ENCODE measurements at places on chromosomes 2 and 18.

- DNase-seq, result no peak
These were observed 98.2 kb upstream of the TMEM178A start for GRCh38 chr2:39567507-39567906.

DNA sequence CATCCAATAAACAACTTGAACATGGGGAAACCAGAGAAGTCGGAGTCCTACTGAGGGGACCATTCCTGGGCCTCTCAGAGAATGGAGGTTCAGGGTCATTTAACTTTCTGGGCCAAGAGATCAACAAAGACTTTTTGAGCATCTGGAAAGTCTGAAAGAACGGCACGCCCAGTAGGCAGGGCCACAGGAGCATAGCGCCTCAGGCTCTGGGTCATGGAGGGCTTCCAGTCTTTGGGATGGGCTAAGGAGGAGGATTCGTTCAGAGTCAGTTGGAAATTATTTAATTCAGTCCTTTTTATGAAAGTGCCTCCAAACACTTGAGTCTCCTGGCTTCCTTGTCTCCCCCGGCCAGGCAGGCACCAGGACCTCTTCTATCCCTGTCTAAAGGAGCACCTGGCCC, 101.1 kb upstream of the GLI2 start:
- no peak for DNase-seq

DNA sequence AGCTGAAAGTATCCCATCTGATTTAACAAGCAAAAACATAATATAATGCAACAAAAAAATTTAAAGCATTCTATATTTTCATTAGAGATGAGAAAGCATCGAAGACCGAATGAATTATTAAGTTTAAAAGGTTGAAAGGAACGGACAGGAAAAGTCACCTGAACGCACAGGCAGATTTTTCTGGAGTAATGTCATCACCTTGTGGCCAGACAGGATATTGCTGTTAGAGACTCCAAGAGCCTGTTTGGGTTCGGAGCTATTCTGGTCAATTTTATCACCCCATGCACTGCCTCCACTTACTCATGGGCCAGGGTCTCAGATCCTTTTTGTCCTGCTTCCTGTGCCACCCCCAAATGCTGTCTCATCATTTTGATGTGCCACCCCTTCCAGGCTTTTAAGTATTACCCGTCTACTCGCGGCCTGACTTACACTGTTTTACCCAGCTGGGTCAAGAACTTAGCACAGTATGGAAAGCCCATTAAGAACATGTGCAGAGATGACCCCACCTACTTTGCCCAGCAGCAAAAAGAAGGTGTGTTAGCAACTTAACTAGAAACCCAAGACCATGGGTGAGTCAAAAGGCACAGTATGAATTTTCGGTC, 27.3 kb downstream of the GKN2 start:
- peak; percentile 16 for DNase-seq

DNA sequence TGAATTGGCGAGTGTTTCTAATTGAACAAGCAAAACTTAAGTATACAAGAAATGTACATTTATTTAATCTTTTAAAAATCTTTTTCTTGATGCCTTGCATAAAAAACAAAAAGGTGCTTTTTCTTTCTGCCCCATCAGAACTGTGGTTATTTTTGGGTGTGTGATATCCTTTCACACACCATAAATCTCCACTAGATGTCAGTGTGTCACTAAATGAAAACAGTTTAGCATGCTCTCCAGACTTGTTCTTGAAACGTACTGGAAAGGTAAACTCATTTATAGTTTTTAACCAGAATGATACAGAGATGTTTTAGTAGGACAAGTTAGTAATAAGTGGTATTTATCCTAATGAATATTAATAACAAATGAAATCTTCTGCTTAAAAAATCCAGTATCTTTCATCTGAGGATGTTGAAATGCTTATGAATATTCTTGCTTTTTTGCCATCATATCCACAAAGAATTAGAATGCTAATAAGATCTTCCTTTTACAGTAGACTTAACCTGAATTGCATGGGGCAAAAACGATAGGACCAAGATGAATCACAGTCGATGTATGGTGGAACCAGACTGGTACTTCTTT, 96.8 kb downstream of the UBE2E3 start:
- DNase-seq, result peak; percentile 29

DNA sequence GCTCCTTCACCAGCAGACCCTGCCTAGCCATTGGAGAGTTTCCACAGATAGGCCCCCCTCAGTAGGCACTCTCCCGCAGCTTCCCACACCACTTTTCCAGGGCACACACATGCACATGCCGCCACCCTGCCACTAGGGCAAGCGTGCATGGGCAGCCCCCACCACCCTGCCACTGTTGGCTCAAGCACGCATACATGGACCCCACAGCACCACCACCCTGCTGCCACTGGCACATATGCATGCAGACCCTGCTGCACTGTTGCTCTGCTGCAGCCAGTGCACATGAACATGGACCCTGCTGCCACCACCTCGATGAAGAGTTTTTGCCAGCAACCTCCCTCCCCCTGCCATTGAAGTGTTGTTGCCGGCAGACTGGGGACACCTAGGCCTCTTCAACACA, 154.9 kb downstream of the FTCDNL1 start:
- DNase-seq, result no peak

GRCh38 chr2:215680605-215681598, 245.0 kb upstream of the FN1 start:
- DNase-seq, result peak; percentile 49

GRCh38 chr2:242047963-242048362, 178.4 kb downstream of the RTP5 start:
- DNase-seq, result no peak

DNA sequence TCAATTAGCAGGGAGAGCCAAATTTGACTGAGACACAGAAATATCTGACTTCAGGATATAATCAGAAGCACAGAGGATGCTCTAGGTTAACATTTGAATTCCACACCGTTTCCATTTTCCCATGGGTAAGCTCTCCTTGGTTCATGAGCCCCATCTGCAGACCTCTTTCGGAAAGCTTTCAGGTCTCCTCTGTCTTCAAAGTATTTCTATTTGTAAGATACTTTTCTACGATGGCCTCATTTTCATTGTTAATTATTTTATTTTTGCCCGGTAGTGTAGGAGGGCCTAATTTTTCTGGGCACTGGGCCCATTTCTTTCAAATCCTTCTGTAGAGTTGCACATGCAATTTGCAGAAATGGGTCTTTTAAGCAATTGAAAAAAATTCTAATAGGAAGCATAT, 53.8 kb downstream of the LRPPRC start:
- no peak for DNase-seq

GRCh38 chr18:77366720-77367641, 117.3 kb downstream of the GALR1 start:
- no peak for DNase-seq

DNA sequence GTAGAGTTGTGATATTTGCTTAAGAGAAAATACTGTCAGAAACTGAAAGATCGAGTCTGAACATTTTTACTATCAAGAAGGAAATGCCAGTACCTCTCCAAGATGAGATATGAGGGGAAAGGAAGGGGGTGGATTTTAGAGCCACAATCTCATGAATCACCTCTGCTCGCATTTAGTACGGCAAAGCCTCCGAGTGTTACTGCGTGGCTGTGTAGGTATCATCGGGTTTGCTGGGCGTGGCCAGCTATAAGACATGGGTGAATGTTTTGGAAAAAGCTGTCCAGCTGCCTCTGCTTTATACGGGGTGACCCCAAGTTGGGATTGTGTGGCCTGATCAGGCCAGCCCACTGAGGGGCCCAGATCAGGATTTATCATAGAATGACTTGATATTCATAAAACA, 826.4 kb downstream of the SOCS6 start:
- no peak for DNase-seq

DNA sequence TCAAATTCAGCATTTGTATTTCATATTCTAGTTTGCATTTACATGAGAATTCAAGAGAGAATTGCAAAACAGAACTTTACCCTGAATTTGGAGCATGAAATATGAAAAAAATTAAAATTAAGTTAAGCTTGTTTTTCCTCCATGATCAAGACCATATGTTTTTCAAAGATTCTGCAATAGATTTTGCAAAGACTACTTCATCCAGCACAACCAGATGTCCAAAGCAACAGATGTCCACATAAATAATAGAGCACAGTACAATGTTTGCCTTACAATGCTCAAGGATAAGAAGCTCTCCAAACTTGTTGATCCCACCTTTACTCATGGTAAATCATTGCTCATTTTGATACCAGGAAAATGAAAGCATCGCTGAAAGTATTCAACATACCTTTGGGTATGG, 25.6 kb downstream of the FAP start:
- no peak for DNase-seq

DNA sequence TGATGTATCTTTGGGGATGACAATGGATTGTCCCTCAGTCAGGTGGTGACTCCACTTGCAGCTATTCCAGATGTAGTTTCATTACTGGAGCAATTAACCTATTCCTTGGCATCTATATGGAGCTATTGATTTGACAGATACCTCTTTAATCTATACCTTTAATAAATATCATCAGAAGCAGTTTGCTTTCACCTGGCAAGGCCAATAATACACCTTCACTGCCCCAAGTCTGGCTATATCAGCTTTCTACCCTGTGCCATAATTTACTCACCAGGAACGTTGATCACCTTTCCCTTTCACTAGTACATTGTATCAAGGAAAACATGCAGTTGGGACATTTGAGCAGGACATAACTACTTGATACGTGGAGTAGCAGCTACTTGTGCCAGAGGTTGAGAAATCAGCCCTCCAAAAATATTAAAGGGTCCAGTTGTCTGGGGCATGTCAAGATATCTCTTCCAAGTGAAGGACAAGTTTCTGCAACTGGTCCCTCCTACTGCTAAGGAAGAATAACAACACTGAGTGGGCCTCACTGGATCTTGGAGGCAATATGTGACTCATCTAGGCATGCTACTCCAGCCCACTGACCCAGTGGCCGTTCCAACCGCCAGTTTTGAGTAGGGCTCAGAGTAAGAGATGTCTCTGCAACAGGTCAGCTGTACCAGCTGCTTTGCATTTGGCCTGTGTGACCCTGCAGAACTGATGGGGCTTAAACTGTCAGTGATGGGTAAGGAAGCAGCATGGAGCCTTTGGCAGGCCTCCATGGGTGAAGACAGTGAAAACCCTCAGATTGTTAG, 67.0 kb downstream of the PSMG2 start:
- no peak for DNase-seq

DNA sequence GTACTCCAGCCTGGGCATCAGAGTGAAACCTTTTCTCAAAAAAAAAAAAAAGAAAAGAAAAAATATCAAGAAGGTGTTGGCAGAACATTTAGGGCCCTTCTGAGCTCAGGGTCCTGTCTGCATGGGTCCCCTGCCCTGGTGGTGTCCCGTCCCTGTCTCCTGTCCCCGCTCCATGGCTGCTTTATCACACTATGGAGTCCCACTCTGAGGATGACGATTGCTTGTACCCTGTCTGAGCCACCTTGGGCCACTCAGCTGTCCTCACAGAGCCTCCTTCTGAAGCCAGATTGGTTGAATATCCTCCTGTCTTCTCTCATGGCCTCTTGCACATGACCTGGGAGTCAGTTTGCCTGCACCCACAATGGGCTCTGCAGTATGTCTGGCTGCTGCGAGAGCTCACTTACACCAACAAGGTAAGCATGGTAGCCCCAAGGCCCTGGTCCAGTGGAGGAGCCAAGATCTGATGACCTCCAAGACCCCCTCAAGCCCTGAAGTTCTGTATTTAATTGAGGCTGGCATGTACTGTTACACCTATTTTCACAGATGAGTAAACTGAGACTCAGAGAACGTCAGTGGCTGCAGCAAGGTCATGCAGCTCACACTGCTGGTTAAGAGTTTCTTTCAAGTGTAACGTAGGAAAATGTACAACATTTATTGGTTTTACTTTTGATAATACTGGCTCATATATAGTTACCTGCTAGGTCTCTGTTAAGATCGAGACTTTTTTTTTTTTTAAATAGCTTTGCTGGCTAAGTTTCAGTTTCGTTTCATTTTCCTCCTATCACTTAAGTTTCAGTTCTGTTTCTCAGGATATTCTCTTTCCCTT, 16.9 kb upstream of the ZCCHC2 start:
- no peak for DNase-seq

DNA sequence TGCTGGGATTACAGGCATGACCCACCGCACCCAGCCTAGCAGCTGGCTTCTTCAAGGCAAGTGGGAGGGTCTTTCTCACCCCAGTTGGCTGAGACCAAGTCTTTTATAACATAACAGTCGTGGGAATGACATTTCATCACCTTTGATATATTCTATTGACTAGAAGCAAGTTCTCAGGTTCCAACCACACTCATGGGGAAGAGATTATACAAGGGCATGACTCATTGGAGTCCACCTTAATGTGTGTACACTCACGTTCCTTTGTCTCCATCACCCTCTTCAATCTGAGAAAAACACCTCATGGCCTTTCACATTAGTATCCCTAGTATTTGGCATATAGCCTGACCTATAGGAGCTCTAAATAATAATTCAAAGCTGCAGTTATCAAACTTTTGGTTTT, 2.8 kb upstream of the BBS5 start:
- DNase-seq, result peak; percentile 32

GRCh38 chr2:207279520-207279919, 113.8 kb upstream of the KLF7 start:
- DNase-seq, result no peak

- no peak for DNase-seq
These were observed 58.2 kb downstream of the CAB39 start for GRCh38 chr2:230770804-230771203.

DNA sequence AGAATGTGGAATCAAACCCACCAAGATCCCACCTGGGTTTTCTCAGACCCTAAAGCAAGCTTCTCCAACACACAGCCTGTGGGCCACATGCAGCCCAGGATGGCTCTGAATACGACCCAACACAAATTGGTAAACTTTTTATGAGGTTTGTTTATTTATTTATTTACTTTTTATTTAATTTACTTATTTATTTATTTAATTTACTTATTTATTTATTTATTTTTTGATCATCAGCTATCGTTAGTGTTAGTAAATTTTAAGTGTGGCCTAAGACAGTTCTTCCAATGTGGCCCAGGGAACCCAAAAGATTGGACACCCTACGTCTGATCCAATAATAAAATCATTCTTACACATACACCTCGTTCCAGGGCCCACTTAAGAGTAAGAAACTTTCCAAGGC, 1451.1 kb downstream of the LRP1B start:
- DNase-seq, result no peak

GRCh38 chr18:21115519-21116411, 4.2 kb upstream of the ROCK1 start:
- no peak for DNase-seq

GRCh38 chr2:112242384-112242783, 12.5 kb downstream of the ZC3H8 start:
- peak; percentile 19 for DNase-seq

GRCh38 chr2:55616551-55617174, 759 bp downstream of the PPP4R3B start:
- DNase-seq, result peak; percentile 65

All from NCI-H2029 treated with DMSO at 0.1 percent for 48 hours (cell line).